Epithelial cell of prostate (primary cell): ENCODE measurements at places on chromosomes 11 and 22.

DNA sequence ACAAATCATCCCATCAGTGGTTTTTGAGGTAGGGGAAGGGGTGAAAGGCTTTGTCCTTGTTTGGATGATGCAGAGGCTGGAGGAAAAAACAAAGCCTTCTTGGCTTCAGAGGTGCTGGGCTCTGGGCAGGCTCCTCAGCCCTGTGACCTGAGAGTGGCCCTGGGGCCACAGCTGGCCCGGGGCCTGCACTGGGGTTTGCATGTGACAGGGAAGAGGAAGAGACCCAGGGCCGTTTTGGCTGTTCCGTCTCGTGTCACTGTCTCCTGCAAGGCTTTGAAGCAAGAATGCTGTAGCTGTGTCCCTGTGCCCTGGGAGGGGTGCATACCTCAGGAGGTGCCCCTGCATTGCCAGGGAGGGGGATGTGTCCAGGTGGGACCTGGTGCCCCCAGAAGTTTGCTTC is 12.6 kb downstream of the ARHGAP8 start:
- DNase-seq, result no peak

DNA sequence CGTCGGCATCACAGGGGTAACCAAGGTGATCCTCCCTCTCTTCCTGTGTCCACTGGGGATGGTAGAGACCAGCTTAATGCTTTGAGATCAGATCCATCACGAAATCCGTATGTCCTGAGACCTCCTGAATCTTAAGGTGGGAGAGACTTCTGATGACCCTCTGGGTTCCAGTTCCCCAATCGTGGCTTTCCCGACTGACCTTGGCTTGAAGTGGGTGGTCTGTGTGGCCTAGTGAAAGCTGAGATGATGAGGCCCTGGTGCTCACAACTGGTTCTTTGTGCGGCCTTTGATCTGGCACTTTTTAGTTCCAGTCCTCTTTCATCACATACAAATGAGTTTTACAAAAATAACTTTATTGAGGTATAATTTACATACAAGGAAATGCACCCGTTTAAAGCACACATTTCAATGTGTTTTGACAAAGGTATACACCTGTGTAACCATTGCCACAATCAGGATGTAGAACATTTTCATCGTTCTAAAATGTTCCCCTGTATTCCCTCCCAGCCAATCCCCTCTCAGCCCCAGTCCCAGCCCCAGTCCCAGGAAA is 6.1 kb downstream of the MIAT start:
- DNase-seq, result no peak

DNA sequence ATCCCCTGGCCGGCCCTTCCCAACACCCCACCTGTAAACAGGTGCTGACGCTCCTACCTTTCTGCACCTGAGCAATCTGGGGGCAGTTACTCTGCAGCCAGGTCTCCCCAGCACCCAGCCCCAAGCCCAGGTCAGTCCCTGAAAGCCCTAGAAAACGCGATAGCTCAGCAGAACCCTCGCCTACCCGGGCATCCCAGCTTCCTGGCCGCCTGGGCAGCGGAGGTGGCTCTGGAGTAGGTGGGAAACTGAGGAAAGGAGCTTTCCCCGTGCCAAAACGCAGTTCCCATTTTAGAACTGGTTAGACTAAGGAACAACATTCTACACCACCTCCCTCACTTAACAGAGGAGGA is 445 bp downstream of the SYTL2 start:
- DNase-seq, result no peak

DNA sequence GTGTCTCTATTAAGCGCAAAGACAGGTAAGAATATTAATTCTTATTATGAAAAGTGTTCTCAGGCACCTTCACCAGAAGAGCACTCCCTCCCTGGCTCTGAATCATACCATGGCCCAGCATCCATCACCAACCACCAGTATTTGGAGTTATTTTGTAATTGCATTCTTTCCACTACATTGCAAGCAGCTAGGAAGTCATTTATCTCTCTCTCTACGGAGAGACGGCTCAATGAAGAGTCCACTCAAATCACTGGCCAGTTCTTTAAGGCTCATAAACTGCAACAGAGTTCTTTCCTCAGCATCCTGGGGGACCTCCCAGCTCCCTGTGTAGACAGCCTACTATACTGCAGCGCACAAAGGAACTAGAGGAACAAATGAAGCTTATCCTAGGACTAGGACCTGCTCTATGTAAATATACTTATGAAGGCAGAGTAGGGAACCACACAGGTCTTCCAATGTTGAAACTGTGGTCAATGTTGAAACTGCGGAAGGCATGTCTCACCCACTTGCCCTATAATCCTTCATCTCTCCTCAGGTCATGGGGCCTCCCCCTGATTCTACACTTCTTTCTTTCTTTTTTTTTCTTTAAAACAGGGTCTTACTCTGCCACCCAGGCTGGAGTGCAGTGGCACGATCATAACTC is 63.4 kb downstream of the AAMDC start:
- no peak for DNase-seq

DNA sequence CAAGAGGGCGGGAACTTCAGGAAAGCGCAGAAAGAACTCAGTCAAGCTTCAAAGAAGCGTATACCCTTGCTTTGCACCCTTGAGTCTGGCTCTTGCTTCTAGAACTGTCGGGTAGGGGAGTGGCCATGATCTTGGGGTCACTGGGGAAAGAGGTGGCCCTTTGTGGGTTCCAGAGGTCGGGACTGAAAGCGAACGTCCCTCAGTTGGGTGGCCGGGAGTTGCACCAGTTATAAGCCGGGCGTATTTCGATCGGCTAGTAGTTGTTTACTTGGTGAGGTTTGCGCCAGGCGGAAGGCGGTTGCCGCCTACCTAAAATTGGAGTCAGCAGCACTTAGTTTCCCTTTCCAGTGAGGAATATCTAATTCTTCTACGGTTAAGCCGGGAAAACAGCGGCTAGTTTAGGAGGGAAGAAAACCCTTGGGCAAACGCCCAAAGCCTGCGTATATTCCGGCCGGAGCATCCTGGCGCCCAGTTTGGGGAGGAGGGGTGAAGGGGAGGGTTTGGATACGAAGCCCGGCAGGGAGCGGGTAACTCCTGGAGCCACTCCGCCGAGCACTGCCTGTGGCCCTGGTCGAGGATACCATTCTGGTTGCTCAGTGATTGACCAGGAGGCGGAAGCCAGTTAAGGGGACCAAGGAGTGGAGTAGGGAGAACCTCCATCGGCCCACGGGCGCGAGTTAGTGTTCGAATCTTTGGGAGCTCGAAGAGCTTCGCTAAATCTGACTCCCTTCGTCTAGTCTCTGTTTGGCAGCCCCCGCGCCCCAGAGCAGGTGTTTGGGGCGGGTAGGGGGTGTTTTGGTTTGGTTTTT is 807 bp upstream of the WT1 start:
- DNase-seq, result no peak

DNA sequence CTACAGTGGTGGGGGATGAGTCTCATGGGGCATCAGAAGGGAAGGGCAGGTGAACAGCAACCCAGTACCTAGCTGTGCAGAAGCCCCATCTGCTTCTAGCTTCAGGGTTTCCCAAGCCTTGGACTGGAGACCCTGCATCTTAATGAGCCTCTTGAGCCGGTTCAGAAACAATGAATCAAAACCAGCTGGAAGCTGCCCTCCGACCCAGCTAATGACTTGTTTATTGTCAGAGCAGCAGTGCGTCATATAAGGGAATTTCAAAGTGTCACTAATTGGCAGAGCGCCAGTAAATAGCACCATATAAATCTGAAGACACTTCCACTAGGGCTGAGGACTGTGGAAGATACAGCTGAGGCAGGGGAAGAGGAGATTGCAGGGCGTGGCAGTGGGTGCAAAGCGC is 57.5 kb downstream of the RPUSD4 start:
- no peak for DNase-seq

- DNase-seq, result no peak
Measured at GRCh38 chr11:13881226-13881905, 81.2 kb upstream of the SPON1 start.

DNA sequence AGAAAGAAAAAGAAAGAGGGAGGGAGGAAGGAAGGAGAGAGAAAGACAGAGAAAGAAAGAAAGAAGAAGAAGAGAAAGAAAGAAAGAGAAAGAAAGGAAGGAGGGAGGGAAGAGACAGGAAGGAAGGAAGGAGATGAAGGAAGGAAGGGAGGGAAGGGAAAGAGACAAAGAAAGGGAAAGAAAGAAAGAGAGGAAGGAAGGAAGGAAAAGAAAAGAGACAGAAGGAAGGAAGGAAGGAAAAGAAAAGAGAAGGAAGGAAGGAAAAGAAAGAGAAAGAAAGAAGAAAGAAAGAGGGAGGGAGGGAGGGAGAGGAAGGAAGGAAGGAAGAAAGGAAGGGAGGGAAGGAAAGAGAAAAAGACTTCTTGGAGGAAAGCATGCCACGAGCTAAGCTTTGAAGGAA is 19.1 kb downstream of the POU2AF2 start:
- no peak for DNase-seq

- no peak for DNase-seq
Measured at GRCh38 chr11:129644326-129644725, 171.3 kb upstream of the TMEM45B start.

DNA sequence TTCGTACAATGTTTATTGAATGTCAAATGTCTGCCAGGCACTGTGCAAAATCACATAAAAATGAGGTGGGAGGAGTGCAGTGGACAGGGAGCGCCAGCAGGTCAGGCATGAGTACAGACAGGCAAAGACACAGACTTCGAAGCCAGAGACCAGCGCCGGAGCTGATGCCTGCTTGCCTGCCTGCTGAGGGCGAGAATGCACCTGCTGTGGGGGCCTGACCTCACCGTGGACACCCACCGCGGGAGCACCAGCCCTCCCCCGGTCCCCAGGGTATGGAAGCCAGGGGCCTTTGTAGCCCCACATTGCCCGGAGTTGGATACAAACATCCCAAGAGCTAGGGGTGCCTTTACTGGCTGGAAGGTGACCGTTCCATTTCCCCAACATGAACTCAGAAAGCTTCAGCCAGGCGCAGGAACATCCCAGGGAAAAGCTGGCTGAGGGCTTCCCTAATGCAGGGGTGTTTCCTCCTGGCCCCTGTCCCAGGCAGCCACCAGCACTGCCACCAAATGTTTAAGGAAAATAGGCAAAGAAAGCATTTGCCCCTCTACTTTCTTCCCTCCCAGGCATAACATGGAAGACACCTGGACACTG is 17.9 kb downstream of the IFITM10 start:
- no peak for DNase-seq

GRCh38 chr11:16976379-16976778 is 37.8 kb downstream of the PLEKHA7 start:
- no peak for DNase-seq

DNA sequence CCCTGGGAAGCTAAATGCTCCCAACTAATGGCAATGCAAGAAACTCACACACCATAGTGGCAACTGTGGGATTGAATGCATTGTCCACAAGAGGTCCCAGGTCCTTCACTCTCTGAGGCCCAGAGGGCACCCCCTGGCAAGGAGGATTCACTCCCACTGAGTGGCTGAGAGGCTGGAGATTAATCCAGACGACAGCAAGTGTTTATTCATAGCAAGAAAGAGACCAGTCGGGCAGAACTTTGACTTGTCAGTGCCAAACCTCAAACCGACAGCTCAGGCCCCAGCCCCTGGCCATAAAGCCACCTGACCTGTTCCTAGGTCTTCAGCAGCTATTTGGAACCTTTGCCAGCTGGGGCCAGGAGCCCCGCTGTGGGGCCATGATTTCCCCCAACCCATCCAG is 54.5 kb upstream of the MPEG1 start:
- DNase-seq, result peak; percentile 33
